ENCODE measurements at places on chromosomes 7 and 10.

DNA sequence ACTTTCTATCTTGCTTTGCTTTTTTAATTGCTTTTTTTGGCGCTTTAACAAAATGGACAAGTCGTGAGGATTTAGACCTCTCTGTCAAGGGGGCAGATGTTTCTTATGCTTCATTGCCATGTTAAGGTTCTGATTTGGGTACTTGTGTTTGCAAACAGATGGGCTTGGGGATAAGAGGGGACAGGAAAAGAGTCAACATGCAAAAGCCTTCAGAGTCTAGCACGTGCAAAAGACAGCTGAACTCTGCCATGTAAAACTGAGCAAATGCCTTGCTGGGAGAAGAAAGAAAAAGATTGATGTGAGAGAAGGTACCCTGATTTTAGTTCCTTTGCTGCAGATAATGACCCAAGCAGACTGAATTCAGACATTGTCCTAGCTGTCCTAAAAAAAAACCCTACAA lies 173.1 kb downstream of the KIAA1217 start:
- DNase-seq = no peak

- DNase-seq = no peak
Observed at GRCh38 chr7:82624337-82624736, 180.8 kb upstream of the CACNA2D1 start.

DNA sequence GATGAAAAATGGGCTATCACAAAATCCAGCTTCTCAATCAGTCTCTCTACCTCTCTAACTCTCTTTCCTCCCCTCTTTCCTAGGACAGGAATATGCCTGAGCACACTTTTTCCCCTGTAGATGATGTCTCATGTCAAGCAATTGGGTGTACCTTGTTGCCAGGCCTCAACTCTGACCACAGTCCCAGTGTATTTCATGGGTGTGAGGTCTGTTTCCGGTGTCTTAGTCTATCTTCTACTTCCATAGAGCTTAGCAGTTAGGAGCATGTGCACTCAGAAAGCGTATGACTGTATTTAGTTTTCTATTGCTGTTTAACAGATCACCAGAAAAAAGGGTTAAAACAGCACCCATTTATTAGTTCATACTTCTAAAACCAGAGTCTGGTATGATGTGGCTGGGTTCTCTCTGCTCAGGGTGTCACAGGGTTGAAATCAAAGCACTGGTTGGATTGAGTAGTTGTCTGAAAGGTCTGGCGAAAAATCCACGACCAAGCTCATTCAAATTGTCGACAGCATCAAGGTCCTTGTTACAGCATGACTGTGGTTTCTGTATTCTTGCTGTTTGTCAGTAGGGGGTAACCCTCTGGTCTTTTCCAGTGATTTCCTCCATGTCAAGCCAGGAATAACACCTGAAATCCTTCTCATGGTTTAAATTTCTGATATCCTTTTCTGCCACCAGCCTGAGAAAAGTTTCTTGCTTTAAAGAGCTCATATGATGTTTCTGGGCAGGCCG lies 130.0 kb downstream of the THSD7A start:
- DNase-seq = no peak

GRCh38 chr7:93140582-93141191 lies 7.5 kb downstream of the SAMD9L start:
- no peak for DNase-seq

GRCh38 chr7:44087911-44088838 lies 5.8 kb upstream of the POLM start:
- no peak for DNase-seq

DNA sequence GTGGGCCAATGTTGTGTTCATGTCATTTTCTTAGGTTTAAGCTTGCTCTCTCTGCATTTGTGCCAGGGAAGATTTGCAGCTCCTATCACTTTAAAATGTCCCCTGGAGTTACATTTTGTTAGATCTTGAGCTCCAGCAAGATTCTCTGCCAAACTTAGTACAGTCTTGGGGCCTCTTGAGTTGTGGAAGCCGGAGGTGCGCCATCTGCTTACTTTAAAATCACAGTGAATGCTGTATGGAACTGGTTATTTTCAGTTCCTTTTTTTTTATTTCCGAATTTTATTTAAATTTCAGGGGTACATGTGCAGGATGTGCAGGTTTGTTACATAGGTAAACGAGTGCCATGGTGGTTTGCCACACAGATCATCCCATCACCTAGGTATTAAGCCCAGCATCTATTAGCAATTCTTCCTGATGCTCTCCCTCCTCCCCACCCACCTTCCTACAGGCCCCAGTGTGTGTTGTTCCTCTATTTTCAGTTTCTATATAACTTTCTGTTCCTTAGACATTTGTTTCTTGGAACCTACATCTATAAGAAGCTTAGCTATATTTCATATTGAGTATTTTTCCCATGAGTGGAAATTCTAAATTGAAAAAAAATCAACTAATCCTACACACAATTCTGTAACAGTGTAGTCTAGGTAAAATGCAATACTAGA lies 114.4 kb upstream of the CREB5 start:
- no peak for DNase-seq

- no peak for DNase-seq
Observed at GRCh38 chr10:47175181-47176123, 124.5 kb upstream of the GDF10 start.

DNA sequence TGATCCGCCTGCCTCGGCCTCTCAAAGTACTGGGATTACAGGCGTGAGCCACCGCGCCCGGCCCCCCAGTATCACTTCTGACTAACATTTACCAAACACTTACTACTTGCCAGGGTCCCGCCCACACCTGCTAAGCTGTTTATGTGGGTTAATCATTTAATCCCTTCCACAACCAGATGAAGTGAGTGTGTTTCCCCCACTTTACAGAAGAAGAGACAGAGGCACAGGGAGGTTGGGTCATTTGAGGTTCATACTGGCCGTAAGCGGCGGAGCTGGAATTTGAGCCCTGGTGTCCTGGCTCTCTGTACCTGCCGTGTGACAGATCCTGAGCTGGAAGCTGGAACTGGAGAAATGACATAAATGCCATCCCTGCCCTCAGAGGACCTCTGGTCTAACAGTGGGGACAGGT lies 15.1 kb upstream of the VPS37D start:
- DNase-seq = no peak

- no peak for DNase-seq
Observed at GRCh38 chr7:70694434-70694970, 437.4 kb upstream of the GALNT17 start.

DNA sequence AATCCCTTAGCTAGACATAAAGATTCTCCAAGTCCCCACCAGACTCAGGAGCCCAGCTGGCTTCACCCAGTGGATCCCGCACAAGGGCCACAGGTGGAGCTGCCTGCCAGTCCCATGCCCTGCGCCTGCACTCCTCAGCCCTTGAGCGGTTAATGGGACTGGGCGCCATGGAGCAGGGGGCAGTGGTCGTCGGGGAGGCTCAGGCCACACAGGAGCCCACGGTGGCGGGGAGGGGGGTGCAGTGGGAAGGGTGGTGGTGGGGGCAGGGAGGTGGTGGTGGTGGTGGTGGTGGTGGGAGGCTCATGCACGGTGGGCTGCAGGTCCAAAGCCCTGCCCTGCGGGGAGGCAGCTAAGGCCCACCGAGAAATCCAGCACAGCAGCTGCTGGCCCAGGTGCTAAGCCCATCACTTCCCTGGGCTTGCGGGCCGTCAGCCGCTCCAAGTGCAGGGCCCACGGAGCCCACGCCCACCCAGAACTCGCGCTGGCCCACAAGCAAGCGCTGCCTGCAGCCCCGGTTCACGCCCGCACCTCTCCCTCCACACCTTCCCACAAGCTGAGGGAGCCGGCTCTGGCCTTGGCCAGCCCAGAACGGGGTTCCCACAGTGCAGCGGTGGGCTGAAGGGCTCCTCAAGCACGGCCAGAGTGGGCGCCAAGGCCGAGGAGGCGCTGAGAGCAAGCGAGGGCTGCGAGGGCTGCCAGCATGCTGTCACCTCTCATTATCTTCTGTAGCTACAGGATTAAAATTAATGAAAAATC lies 732.5 kb upstream of the POM121L12 start:
- DNase-seq = no peak

DNA sequence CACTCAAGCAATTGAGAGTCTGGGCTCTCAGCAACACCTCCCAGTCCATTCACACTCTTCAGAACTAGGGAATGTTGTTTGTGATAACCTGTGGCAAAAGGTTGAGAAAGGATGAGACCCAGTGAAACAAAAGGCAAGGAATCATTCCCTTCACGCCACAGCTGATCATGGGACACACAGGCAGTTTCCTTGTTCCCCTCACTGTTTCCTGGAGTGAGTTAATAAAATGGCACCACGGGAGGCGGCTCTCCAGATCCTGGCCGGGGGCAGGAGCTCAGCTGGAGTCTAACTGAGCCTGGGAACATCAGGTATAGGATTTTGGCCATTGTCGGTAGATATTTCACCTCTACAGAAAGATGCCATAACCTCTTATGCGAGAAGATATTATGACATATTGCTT lies 107.3 kb upstream of the FAM171A1 start:
- DNase-seq = no peak

- DNase-seq = no peak
Observed at GRCh38 chr7:157785486-157786186, 448.8 kb downstream of the DNAJB6 start.

- DNase-seq = no peak
Observed at GRCh38 chr7:151570366-151570915, 50.7 kb upstream of the RHEB start.
